ENCODE measurements at places on chromosomes 5 and 9.

- DNase-seq, result peak; percentile 4
Observed at GRCh38 chr5:108382784-108383330, 959 bp upstream of the FBXL17 start.

- DNase-seq, result no peak
Observed at GRCh38 chr5:64190562-64191306, 25.1 kb downstream of the RNF180 start.

GRCh38 chr9:121862371-121863332 lies 211.2 kb downstream of the DAB2IP start:
- DNase-seq, result no peak

DNA sequence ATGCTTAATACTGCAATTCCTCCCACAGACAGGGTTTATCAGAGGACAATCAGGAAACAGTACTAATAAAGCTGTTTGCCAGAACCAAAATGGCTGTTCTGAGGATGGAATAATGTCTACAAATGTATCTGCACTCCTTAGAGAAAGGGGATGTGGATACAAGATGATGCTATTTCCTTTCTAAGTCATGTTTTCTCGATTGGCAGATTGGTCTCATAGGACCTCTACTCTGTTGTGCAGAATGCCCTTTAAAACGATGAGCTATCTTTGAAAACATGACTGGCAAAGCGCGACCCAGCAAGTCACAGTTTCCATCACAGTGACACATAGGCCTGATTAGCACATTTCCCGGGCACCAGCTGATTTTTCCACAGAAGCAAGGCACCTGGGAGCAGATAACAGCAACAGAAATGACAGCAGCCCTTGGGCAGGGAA lies 54.0 kb downstream of the AOPEP start:
- DNase-seq, result peak; percentile 20

- DNase-seq, result no peak
Observed at GRCh38 chr9:90368928-90369327, 273.7 kb downstream of the DIRAS2 start.

DNA sequence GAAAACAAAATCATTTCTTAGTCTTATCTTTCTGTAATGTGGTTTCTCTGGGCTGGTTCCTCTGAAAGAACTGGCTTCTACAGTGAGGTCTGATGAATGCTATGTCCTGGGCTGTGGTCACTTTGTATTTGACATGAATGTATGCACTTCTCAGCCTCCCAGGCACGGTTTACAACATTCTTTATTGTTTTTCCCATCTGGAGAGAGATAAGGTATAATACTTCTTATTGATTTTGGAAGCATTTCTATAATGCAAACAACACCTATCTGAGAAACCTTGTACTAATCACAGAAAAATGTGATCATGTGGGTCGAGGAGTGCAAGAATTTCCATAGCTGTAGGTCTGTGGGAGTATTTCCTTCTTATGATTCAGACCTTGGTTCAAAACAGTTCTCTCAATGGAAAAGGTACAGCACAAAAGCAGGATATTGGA lies 46.9 kb downstream of the ACTBL2 start:
- no peak for DNase-seq

DNA sequence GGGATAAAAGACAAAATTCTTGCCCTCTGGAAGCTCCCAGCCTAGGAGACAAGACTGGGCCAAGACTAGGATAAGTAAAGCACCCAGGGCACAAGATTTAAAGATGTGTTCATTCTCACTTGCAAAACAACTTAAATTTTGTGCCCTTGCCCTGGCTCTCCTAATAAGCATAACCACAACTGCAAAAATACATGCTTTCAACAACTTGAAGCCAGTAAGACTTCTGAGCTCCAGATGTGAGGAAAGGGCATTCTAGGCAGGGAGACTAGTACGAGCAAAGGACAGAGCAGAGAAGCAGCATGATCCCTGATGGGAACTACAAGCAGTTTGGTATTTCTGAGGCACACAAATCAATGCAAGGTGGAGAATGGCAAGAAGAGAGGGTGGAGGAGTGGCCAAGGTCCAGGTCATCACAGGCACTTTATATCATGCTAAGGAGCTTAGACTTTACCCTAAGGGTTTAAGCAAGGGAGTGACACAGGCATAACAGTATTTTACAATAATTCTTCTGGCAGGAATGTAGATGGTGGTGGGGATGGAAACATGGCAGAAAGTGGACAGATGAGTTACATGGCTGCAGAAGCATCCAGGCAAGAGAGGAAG lies 30.1 kb upstream of the SIL1 start:
- no peak for DNase-seq

DNA sequence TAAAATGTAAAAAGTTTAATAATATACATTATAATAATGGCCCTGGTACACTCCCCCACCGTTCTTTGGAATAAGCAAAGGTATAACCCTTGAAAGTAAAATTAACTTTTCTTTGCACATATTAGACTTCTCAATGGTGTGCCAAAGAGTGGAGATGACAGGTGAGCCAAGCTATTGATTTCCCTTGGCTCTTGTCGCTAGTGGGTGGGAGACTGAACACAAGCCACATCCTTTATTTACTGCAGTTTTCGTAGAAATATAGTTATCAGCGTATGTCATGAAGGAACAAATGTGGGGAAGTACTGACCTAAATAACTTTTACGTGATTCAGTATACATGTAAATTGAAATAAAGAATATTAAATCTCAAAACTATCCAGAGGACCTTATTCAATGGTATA lies 549.3 kb downstream of the RAB3C start:
- no peak for DNase-seq

- DNase-seq, result no peak
Observed at GRCh38 chr5:68181039-68181599, 34.4 kb upstream of the PIK3R1 start.

DNA sequence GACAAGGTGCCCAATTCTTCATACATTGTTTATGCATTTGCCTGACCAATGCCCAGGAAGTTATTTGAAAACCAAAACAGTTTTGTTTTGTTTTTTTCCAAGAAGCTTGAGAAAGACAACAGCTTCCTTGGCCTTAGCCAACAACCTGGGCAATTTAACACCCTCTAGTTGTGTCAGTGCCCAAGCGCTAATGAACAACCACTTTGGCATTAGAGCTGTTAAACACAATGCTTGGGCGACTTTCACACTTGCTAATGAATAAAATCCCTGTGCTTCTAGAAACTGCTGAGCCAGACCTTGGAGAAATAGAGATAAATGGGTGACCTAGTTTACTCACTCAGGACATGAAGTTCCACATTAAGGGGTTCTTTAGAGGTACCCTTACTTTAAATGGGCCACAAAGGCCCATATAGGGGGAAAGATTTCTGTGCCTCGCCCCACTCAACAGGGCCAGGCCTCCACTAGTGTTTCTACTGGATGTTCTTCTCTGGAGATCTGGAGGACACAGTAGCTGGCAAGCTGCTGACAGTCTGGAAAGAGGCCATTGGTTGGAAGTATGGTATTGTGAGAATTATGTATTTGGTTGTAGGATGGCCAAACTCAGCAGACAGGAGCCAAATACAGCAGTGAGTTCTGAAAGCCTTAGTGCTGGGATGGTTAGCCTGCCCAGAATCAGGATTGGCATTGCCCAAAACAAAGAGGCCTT lies 179.8 kb downstream of the DOCK8 start:
- no peak for DNase-seq

DNA sequence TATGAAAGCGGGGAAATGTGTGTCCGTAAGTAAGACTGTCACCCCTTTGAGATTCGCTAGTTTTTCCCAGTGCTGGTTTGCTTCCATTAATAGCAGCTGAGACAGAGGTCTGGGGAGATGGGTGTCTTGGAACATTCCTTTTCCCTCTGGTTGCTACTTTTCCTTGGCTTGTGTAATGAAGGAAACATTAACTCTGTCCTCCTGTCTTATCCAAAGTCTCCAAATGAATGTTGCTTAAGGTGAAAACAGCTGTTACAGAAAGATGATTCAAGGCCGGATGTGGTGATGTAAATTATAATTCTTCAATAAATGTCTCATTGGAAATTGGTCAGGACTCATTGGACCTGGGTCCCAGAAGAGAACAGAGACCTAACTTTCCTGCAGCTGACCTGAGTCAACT lies 50.0 kb downstream of the MEGF10 start:
- no peak for DNase-seq

DNA sequence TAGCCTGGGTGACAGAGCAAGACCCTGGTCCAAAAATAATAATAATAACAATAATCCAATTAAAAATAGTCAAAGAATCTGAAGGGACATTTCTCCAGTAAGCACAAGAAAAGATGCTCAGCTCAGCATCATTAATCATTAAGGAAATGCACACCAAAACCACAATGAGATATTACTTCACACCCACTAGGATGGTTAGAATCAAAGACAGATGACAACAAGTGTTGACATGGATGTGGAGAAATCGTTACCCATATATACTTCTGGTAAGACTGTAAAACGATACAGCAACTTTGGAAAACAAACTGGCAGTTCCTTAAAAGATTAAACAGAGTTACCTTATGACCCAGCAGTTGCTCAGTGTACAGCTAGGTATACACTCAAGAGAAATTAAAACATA lies 5.3 kb upstream of the FANCG start:
- no peak for DNase-seq

DNA sequence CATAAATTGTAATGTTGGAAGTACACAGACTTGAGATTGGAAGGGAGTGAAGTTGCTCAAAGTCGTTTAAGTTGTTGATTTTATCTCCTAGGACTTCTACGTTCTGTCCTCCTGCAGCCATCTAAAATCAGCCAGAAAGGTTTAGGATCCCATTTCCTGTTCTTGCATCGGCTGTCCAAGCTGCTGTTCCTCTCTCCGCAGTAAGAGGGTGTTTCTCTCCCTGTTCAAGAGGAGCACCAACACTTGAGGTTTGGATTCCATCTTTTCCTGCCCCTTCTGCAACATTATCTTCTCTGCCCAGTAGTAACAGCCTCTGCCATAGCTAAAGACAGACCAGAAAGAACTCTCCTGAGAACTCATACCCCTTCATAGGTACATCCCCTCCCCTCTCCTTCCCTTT lies 373.4 kb downstream of the GADD45G start:
- DNase-seq, result no peak

DNA sequence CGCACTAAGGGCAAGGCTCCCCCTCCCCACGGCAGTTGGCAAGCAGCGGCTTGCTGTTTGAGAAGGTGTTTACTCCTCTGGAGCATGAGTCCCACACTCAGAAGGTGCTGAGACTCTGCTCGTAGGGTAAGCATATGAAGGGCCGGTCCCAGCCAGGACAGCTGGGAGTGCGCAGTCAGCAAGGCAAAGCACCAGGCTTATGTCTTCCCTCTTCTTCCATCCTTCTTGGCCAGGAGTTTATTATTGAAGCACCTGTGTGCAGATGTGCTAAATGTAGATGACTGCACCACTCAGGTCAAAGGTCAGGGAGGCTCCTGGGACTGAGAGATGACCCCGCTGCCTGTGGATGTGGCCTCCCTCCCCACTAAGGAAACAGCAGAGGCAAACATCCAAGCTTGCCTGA lies 27.0 kb upstream of the CDKN2AIPNL start:
- no peak for DNase-seq

GRCh38 chr5:43065387-43065947 lies 25.3 kb upstream of the ANXA2R start:
- no peak for DNase-seq
